ENCODE measurements at places on chromosomes 11 and 22. TPM values are rescaled to one million over a fixed set of nuclear protein-coding genes. Genes with fewer than 3 reads are reported as not detected.

DNA sequence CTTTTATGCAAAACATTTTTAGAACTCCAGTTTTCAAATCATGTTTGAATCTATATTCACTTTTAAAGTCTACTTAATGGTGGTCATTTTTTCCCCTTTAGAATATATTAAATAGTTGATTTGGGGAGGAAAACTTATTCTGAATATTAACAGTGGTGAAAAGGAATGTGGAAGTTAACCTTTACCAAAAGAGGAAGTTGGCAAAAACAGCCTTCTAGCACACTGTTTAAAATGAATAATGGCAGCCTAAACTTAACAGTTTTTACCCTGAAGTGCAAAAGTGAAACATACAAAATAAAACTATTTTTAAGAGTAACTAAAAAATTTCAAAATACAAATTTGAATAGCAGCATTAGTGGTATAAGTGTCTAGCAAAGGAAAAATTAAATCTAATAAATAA, 86.4 kb downstream of the GRK3 start:
- no peak for DNase-seq

DNA sequence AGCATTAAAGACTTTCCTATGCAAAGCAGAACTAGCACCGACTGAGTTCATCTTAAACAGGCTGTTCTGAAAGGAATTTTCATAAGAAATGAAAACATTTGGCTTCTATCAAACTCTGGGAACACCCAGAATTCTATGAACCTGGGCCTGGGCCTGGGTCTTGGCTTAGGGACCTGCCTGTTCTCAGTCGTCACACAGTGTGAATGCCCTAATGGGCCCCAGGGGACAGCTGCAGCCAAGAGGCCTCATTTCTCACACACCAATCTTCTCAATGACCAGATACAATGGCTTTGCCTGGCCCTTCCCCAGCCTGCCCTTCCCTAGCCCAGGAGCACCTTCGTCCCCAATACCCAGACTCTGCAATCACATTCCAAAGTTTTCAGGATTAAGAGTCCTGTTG, 234.9 kb upstream of the ARHGAP20 start:
- no peak for DNase-seq

DNA sequence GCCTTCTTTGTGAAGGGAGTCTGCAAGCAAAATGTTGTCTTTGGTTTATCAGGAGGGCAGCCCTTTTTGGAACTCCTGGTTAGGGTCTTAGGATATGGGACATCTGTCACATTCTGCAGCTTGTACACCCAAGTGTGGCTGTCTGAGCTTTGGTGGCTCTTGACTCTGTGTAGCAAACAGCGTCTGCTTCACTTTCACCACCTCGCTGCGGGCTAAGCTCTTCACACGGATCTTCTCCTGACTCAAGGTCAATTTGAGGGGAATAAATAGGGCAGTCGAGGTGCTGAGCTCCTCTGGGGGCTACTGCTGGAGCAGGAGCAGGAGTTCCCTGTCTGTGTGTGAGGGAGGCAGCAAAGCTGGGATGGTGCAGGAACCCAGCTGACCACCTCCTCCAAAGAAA, 10.6 kb downstream of the MICAL2 start:
- no peak for DNase-seq

DNA sequence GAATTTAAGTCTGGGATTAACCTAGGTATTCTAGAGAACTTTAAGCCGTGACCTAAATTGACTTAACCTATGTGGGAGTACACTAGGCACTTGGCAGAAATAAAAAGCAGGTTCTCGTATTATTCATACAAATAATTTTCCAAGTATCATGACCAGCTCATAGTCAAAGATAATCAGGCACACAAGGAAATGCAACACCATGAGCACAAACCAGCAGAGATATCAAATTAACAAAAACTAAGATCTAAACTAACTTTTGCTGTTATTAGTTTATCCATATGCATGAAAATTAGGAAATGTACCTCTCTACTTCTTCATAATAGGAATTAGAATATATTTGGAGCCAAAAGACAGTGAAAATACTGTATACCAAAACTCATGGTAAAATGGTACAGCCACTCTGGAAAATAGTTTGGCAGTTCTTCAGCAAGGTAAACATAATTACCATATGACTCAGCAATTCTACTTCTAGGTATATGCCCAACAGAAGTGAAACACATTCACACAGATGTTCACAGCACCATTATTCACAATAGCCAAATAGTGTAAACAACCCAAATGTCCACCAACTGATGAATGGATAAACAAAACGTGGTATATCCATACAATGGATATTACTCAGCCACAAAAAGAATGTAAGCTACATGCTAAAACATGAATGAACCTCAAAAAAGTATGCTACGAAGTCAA, 154.1 kb downstream of the ENTHD1 start:
- no peak for DNase-seq

DNA sequence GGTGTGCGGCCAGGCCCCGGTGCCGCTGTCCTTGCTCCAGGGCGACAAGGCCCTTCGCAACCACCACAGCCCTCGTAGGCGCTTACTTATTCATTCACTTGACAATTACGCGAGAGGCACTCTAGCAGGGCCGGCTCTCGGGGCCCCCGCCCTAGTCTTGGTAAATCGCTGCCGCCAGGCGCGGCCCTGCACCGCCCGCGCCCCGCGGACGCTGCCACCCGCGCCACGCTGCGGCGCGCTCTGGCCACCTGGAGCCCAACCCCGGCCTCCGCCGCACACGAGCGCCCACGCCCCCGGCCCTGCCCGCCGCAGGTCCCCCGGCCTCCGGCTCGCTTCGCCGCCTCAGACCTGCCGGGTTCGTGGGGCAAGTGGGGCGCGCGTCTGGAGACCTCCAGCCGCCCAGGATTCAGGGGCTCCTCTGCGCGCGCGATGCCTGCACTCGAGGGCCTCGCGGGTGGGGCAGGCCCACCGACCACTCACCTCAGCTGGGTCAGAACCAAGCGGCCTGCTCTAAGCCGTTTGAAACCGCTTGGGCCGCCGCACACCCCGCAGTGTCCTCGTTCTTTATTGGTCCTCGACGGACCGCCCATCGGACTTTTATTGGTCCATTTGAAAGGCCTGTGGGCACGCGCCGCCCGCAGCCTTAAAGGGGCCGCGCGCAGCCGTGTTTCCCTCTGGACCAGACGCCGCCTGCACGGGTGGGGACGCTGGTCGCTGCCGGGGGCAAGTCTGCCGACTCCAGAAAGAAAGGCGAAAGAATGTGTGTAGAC, at the start of gene CKAP5:
CKAP5 (minus strand) TSS at position 541 of the 770 bp plus-strand sequence. CDS start 25,049 bp downstream, outside the sequence.
- DNase-seq = peak; percentile 91

GRCh38 chr11:68775951-68776388, 24.6 kb upstream of the TESMIN start:
- no peak for DNase-seq

- DNase-seq = no peak
Measured at GRCh38 chr11:71426413-71426812, 21.8 kb downstream of the DHCR7 start.

DNA sequence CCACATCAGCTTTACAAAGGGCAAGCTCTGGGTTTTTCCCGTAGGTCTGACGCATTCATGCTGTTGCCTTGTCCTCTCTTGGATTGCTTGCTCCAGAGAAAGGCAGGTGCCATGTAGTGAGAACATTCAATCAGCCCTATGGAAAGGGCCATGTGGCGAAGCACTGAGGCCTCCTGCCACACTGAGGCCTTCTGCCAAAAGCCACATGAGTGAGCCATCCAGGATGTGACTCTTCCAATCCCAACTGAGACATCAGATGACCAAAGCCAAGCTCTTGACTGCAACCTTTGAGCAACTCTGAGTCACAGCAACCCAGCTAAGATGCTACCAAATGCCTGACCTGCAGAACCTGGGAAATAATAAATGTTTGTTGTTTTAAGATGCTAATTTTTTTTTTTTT, 9.0 kb upstream of the PANX3 start:
- DNase-seq = no peak

GRCh38 chr22:45304971-45305370, 4.8 kb upstream of the FAM118A start:
- DNase-seq = no peak

- no peak for DNase-seq
Measured at GRCh38 chr11:64765291-64765850, 5.6 kb upstream of the PYGM start.

DNA sequence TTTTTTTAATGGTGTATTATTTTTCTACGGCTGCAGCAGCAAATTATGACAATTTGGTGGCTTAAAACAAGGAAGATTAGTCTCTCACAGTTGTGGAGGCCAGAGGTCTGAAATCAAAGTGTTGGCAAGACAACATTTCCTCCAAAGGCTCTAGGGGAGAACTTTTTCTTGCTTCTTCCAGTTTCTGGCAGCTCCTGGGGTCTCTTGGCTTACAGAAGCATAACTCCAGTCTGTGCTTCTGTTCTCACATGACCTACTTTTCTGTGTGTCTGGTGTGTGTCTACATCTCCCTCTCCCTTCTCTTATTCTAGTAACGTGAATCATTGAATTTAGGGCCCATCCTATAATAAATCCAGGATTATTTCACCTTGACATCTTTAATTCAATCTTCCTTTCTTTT, 551.9 kb upstream of the LUZP2 start:
- DNase-seq = no peak

DNA sequence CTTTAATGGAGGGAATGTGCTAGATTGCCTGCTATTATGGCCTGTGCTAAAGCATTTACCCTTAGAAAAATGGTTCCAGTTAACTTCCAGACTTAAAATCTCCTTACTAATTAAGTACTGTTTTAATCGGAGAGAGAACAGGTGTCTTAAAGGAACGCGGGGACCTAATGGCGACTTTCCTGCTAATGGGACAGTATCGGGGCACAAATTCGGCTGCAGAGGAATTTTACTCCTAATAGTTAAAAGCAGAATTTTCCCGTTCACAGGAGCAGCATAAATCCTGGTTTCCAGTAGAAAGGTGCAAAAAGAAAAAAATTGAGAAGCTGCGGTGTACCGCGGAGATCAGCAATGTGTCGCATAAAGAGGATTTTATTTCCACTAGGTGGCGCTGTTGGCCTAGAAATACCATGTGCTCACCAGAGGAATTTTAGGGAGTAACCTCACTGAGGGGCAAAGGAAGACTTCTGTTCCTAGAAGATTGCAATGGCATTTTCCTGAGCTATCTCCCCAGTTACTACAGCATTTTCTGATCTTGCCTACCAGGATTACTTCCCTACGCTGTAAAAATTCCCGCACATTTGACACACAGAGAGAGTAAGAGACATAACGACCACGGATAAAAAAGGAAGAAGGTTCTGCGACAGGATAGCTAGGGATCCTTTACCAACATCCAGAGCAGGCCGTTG, 44.5 kb downstream of the ZNF280B start:
- peak; percentile 78 for DNase-seq

- DNase-seq = no peak
Measured at GRCh38 chr11:20844630-20845029, 175.2 kb downstream of the NELL1 start.

DNA sequence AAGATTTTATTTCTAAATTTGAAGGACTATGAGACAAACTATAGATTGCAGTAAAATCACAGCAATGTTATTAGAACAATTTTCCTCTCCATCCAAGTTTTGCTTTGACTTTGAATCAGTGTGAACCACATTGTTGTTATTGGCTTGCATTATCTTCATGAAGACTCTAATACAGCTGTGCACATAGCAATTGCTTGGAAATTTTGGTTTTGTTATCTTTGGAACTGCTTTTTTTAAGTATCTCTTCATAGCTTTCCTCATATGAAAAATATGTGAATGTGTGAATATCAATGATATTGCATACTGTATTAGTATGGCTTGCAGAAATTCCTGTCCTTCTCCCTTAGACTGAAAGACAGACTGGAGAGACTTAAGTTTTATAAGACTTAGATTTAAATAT, 666.6 kb downstream of the LUZP2 start:
- no peak for DNase-seq

DNA sequence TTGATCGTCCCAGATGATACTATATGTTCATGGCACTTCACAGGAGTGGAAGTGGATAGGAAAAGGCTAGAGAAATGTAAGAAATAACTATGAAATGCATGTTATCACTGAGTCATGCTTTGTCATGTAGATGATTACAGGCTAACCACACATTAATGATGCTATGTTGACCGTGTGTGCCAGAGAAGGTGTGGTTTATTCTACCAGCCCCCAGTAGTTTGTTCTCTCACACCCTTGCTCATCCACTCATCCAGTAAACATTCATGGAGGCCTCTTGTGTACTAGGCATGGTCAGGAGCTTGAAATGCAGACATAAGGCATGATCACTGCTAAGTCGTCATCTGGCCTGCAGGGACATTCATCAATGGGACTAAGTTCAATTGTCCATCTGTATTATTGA, 153.0 kb upstream of the PITPNB start:
- DNase-seq = no peak

DNA sequence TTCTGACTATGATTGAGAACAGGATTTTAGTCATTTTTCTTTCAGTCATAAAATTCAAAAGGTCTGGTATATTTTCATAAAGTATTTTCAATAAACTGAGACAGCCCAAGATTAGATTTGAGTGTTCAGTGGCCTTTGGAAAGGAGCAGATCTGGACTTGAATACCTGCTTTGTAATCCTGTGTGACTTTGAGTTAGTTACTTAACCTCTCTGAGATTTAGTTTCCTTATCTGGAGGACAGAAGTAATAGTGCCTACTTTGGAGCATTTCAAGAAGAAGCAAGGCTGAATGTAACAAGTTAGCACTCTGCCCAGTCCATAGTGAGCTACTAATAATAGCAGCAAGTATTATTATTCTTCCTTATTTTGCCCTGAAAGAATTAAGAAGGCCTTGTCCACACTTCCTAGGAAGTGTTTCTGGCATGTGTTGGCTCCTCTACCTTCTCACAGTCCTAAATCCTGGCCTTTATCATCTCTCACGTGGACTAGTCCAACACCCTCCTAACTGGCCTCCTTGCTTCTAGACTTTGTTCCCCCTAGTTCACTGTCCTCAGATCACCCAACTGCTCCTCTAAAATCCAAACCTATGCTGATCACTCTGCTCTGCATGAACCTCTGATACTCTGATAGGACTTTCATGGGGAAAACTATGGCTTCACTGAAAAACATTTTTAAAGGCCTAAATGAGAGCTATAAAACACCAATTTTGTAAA, 115.8 kb downstream of the PLEKHA7 start:
- no peak for DNase-seq

DNA sequence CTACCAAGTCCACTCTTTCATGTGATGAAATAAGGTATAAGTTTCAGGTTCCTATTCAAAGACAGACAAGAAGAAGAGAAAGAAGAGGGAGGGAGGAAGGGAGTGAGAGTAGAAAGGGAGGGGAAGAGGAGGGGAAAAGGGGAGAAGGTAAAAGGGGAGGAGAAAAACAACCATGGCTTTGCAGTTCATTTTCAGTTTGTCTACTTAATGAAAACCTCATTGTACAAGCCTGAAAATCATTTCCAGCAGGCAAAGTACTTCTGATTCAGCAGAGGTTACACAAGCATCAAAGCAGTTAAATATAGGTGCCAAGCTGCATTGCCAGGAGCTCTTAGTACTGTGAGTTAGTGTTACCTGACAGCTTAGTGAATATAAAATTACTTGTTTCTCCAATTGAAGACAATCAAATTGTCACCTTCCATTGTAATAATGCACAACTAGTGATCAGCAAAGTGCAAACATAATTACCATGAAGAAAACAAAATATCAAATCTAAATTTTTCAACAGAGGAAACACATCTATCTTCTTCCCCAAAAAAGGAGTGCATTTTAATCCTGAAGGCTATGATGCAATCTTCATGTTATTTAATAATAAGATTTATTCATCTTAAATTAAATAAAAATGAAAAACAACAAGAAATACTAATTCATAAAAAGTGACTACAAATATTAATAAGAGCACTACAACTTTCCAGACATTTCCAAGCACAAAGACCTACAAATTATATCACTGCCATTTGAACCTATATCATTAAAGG, 8.2 kb downstream of the SOX6 start:
- DNase-seq = no peak

Gene DNAJC24
- polyA plus RNA-seq = 33.9 TPM

Gene SLN
- 0.27 TPM for polyA plus RNA-seq

Gene TMEM191B
- polyA plus RNA-seq = 0.50 TPM

Gene FGF4
- polyA plus RNA-seq = not detected

Gene F2
- polyA plus RNA-seq = 0.68 TPM

Gene SLC6A5
- polyA plus RNA-seq = 0.47 TPM

Gene JAML
- 1.5 TPM for polyA plus RNA-seq

Measured in left kidney (tissue), 8 donors.